Panc1 (cell line): ENCODE measurements at places on chromosomes 12 and 14. TPM values are rescaled to one million over a fixed set of nuclear protein-coding genes. Genes with fewer than 3 reads are reported as not detected.

GLI1 gene
- 6.5 TPM for total RNA-seq

GRCh38 chr12:4700621-4701026 is 19.6 kb upstream of the GALNT8 start:
- DNase-seq = no peak

GRCh38 chr12:85089792-85090191 is 53.6 kb downstream of the LRRIQ1 start:
- DNase-seq = no peak

- no peak for DNase-seq
These were observed 6.4 kb downstream of the SLC15A5 start for GRCh38 chr12:16271062-16271461.
